ENCODE measurements at places on chromosomes 7 and 10. TPM values are rescaled to one million over a fixed set of nuclear protein-coding genes. Genes with fewer than 3 reads are reported as not detected.

DNA sequence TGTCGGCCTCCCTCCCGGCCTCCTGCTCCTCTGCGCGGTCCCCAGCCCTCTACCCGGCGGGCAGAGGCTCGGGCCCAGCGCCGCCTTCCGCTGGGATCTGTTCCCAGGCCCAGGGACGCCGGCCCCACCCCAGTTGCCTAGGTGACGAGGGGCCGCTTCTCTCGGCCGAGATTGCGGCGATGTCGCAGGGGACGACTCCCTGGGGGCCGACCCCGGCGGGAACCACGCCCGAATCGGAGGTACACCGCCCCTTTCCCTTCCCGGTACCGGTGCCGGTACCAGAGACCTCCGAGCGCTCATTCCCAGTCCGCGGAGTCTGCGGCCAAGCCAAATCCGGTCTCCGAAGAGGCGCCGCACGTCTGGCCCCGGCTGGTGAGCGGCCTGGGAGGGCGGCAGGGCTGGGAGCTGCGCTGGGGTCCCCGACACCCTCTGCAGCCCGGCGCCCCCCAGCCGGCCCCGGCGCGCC is at the start of gene CABCOCO1:
Gene CABCOCO1 (plus strand): TSS at position 136 of the 466 bp plus-strand sequence. CDS start 44 bp downstream, at position 180.
- DNase-seq = peak; percentile 81

DENND2A gene
- total RNA-seq = 7.2 TPM

GRCh38 chr7:149093228-149093627 is 2.7 kb upstream of the ZNF786 start:
- DNase-seq = no peak

GRCh38 chr10:91536111-91536510 is 96.8 kb downstream of the PPP1R3C start:
- DNase-seq = no peak

DNA sequence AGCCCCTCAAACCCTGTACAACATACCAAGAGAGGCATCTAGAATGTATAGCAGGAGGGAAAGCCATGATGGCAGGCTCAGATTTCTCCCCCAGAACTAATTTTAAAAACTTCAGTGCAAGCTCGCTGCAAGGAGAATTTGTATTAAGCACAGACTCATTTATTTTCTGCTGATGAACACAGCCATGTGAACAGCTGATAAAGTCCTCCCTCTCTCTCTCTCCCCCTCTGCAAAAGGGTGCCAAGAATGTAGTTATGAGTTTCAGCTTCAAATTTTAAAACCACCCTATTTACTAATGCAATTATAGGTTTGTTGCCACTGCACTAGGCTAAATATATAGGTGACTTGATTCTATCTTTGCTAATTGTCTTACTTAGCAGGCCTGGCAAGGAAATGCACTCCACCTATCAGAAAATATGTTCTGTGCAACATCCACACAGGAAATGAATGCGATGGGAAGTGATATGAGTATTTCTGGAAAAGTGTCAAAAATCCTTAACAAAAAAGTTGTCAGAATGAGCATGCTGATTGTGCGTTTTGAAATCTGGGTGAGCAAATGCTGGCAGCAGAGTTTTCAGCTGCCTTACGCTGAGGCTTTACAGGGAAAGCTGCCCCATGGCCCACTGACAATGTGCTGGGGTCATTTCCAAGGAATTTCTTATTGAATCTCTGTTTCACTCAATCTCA is 43.4 kb upstream of the GHITM start:
- no peak for DNase-seq

TMEM120A gene
- total RNA-seq = 138 TPM

- no peak for DNase-seq
Observed at GRCh38 chr10:70053841-70054288, 1.2 kb downstream of the MACROH2A2 start.

- no peak for DNase-seq
Observed at GRCh38 chr7:106049139-106049752, 62.9 kb downstream of the SYPL1 start.

- DNase-seq = no peak
Observed at GRCh38 chr10:79629955-79630327, 19.2 kb downstream of the SFTPA1 start.

DNA sequence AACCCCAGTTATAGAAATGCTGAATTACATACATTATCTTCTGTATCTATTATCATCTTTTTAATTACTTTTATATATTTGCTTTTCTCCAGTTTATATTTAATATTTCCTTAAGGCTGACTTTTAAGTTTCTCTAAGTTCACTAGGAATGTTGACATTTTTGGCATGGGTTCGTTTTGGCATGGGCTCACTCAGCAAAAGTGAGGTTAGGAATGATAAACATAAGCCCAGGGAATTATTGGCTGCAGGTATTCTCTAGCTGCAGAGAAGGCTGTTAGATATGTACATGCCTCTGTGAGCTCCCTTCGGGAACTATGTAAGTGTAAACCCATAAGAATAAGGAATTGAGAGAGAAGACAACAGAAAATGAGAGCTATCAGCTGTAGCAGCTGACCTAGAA is 63.6 kb upstream of the RAB18 start:
- DNase-seq = no peak

SPDYE5 gene
- total RNA-seq = not detected

GRCh38 chr10:16741540-16741939 is 75.7 kb downstream of the RSU1 start:
- no peak for DNase-seq

DNA sequence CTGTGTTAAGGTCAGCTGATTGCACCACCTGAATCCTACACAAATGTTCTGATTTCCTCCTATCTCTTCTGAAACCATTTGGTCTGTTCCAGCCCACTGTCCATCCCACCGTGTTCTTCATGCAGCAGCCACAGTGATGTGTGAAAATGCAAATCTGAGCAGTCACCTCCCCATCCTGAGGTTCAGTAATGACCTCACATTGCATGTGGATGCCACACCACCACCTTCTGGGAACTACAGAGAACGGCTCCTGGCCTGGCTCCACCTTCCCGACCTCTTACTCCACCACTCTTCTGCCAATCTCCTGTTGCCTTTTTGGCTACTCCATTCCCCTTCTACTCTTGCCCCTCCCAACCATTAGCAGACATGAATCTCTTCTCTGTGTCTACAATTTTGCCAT is 244.4 kb downstream of the TNS3 start:
- DNase-seq = no peak

DNA sequence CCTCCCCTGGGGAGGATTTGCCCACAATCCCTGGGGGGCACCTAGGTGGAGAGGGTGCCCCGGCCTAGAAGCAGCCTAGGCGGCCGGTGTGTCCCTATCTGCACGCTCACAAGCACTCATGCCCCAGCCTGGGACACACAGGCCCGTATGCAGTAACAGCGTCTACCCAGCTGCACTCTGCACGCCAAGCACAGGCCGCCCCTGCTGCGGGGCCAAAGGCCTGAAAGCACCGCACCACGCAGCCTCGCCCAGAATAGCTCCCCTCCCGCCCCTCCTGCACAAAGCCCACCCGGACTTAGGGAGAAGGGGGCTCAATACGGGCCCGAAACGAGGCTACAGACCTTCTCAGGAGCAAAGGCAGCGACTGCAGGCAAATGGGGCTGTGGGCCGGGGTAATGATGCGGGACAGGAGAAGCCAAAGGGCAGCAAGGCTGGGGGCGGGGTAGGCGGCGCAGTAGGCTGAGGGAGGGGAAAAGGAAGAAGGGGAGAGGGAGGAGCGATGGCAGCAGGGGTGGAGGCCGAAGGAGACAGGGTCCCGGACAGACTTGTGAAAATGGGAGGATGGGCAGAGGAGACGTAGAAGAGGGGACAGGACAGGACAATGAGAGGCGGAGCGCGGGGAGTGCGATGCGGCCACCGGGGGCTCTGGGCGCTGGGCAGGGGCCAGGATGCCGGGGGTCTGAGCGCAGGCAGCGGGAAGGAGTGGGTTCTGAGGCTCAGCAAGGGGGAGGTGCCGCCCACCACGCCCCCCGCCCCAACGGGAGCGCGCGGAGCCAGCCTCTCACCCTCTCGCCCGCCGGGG is 544 bp downstream of the GPRIN2 start:
- DNase-seq = peak; percentile 77

SVOPL gene
- total RNA-seq = not detected

DNA sequence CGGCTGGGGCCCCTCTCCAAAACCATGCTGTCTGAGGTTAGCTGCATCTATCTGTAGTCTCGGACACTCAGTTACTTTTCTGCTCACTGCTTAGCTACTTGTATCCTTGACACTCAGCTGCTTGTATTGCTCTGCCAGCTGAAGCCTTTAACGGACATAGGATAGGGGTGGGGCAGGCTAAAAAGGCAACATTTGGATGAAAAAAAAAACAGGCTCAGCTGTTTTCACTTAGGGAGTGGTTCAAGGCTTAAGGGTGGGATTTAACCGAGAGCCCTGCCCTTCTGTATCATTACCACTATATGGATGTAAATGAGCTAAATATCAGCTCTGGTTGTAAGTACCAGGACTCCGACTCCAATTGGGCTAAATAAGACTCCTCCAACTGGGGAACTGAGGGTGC is 28.6 kb downstream of the LSMEM1 start:
- DNase-seq = no peak

GRCh38 chr7:13742811-13743210 is 246.7 kb downstream of the ETV1 start:
- no peak for DNase-seq

- no peak for DNase-seq
Observed at GRCh38 chr10:117720931-117721835, 178.6 kb downstream of the EMX2 start.

- no peak for DNase-seq
Observed at GRCh38 chr7:187227-187927, 5.0 kb upstream of the FAM20C start.

DNA sequence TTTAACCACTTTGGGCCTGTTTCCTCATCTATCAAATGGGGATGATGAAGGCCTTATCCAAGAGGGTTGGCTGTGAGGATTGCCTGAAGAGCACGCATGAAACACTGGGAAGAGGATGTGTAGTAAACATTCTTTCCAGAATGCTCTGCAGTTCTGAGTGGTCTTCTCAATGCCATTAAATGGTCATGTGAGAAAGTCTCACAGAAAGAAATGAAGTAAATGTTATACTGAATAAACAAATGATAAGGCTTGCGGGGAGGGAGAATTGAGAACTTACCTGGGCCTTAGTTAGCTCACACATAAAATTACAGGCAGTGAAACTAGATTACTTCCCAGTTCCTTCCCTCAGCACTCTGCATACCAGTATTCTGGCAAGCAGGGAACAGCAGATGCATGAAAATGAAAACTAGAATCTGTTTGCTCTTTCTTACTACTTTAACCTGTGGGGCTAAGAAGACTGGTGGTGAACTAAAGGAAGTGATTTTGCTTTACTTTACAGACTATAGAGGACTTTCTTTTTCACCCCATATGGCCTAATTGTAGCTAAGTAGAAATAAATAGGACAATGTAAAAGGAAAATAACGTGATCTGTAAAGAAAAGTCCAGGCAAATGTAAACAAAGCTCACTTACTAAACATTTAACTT is 135.3 kb upstream of the CCDC6 start:
- DNase-seq = no peak

DNA sequence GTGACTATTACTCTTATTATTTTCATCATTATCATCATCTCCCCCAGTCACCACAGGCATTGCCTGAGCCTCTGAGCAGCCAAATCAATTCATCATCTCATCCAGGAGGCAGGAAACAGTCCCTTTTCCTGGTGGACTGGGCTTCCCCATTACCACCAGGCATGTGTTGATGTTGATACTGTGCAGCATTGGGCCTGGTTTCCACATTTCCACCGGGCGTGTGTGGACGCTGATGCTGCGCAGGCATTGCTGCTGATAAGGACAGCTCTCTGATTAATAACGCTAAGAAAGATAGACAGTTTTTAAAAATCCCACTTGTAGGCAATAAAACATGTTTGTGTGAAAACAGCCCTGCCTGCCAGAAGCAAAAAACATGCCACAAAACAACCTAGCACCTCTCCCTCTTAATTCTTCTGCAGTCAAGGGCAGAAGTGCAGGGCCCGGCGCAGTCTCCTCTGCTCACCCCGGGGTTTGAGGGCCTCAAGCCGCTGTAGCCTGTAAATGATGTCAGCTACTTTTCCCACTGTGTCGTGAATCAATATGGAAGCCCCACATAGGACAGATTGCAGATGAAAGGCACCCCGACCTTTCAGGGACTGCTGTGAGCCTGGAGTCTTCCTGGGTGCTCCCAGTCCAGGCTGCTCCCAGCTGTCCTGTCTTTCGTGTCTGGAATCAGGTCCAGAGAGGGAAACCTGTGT is 216.0 kb downstream of the WDR37 start:
- no peak for DNase-seq

PHKG1 gene
- total RNA-seq = 15.3 TPM

- no peak for DNase-seq
Observed at GRCh38 chr10:63770523-63770922, 249.3 kb downstream of the REEP3 start.

DNA sequence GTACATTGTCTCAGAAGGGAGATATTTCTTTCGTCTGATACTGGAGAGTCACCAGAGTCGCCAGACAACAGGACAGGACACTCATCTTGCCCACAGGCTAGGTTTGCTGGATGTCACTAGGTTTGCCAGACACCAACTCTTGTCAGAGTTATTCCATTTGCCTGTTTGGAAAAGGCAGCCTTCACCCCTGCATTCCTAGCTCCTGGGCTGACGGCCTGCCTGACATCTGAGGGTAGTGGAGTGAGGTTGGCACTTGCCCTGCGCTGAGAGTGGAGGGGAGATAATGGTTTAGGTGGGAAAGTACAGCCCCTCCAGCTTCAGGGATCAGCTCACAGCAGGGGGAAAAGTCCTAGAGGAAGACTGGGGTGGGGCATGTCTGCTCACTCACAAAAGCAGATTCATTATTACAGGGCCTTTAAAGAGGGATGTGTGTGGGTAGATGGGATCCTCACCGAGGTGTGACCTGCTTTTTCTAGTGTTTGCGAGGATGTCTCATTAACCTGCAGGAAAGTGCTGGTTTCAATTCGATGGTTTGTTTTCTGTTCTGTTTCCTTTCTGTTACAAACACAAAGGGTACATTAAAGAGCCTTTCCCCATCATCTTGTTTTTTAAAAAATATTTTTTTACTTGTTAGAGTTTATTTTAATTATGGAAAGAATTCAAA is 79.3 kb upstream of the TNS3 start:
- DNase-seq = no peak

DNA sequence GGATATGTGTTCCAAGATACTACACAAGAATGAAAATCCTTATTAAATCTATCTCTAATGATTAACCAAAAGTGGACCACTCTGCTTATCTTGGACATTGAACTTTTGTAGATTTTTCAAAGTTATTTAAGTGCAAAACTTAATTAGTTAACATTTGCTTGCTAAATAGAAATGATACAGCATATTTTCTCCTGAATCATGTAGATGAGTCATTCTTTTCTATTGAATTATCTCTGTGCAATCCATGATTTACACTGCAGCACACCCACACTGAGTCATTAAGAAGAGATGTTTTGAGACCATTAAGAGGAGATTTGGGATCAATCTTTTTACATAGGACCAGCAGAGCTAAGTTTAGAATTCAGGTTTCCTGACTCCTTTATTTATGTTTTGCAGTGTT is 6.6 kb upstream of the ABCC2 start:
- DNase-seq = no peak

CCDC186 gene
- total RNA-seq = 19.5 TPM

GRCh38 chr10:29295813-29296212 is 6.9 kb downstream of the LYZL1 start:
- no peak for DNase-seq

- DNase-seq = peak; percentile 89
Observed at GRCh38 chr10:128854963-128855362, 612.1 kb upstream of the MGMT start.

OR2A5 gene
- total RNA-seq = not detected
